ENCODE measurements at places on chromosomes 1 and 21.

GRCh38 chr1:27724961-27725373 lies 794 bp upstream of the FAM76A start:
- no peak for DNase-seq

DNA sequence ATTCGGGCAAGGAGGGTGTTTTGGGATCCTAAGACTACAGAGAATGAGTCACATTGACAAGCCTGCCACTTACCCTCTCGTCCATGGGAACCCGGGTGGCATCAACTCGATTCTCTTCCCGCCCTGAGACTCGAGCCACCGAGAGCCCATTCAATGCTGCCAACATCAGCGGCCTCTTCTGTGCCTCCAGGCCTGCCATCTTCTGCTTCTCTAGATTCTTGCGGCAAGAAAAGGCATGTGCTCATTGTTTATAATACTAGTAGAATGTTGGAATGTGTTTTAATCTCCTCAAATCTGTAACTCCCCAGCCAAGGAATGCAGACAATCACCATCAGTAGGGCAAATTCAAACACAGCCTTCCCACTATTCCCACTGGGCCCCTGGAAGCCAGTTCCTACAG lies 96.9 kb downstream of the SMYD2 start:
- DNase-seq = peak; percentile 74

GRCh38 chr1:34460193-34460592 lies 283.5 kb downstream of the C1orf94 start:
- DNase-seq = no peak

DNA sequence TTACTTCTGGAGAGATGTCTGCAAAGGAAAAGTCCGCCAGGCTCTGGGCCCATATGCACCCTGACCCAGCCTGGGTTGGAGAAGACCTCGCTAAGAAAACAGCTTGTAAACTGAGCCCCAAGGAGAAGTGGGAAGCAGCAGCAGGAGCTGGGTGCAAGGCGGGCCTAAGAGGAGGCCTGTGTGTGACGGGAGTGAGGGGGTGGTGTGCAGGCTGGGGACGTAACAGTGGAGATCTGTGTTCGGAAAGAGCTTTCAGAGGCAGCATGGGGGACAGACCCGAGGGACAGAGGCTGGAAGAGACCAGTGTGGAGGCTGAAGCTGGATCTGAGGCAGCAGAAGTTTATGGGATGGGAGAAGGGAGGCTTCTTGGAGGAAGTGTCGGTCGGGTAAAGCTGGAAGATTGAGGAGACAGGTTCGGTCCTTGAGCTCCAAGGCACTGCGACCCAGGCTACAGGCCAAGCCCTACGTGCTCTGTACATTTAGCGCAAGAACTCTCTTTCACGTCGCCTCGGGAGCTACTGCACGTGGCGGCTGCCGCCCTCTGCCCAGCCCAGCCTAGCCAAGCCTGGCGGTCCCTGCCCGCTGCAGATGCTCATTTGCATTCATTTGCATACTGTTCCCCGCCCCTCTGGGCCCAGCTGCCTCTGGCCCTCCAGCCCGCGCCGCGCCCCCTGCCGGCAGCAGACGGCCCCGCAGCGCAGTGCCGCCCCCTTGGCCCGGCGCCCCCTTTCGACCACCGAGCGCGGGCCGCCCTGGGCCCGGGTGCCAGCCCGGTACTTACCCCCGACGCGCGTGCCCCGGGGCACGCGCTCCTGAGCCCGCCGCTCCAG lies 6.3 kb downstream of the HPCA start:
- DNase-seq = no peak

GRCh38 chr1:234520908-234521817 lies 42.2 kb upstream of the TARBP1 start:
- DNase-seq = no peak

GRCh38 chr1:97764991-97765390 lies 155.8 kb downstream of the DPYD start:
- no peak for DNase-seq

DNA sequence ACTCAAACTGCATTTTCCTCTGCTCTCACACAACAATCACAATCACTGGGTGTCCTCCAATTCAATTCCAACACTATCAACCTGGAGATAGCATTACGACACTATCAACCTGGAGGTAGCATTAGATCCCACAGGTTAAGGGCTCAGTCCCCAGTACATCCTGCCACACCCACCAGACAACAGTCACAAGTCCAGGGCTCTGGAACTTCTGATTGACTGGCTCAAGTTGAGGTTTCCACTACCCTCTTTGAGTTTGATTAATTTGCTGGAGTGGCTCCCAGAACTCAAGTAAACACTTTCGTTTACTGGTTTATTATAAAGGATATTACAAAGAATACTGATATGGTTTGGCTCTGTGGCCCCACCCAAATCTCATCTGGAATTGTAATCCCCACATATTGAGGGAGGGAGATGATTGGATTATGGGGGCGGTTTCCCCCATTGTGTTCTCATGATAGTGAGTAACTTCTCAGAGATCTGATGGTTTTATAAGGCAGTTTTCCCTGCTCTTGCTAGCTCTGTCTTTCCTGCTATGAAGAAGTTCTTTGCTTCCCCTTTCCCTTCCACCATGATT lies 49.6 kb upstream of the ARHGAP29 start:
- no peak for DNase-seq

- peak; percentile 60 for DNase-seq
Measured at GRCh38 chr1:156571919-156572662, at the start of gene IQGAP3. IQGAP3 (minus strand) TSS chr1:156572565; CDS start chr1:156572529, 36 bp downstream.

DNA sequence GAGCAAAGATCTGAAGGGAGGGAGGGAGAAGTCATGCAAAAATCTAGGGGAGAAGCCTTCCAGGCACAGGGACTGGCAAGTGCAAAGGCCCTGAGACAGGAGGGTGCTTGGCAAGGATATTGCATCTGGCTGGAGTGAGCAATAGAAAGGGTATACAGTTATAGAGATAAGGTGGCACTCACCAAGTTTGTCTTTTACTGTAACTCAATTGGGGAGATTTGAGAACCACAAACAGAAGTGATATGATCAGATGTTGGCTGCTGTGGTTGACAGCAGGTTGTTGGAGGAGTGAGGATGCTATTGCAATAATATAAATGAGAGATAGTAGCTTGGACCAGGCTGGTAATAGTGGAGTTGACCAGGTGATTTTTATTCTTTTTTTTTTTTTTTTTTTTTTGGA lies 25.6 kb downstream of the MCOLN3 start:
- no peak for DNase-seq

- peak; percentile 90 for DNase-seq
Measured at GRCh38 chr1:201562257-201562656, 23.3 kb downstream of the NAV1 start.

DNA sequence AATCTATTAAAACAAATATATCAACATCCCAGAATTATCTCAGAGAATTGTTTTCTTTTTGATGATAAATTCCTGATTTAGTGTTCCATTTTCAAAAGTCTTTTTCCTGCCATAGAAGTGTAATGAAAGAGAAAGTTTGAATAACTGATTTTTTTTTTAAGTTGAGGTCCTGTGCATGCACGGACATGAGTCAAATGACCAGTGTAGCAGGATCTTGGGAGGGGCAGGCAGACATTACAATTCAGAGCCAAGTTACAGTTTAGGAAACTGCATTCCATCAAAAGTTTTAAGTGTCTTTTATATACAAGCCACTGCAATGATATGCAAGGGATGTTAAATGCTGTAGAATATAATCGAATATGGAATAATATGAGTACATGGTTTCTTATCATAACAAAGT lies 227.5 kb downstream of the HMCN1 start:
- no peak for DNase-seq

- no peak for DNase-seq
Measured at GRCh38 chr1:219124163-219124562, 49.5 kb upstream of the LYPLAL1 start.

- DNase-seq = peak; percentile 74
Measured at GRCh38 chr1:53739109-53739681, at the start of gene GLIS1. GLIS1 (minus strand) TSS chr1:53739164; CDS start chr1:53738064, 1,100 bp downstream.

DNA sequence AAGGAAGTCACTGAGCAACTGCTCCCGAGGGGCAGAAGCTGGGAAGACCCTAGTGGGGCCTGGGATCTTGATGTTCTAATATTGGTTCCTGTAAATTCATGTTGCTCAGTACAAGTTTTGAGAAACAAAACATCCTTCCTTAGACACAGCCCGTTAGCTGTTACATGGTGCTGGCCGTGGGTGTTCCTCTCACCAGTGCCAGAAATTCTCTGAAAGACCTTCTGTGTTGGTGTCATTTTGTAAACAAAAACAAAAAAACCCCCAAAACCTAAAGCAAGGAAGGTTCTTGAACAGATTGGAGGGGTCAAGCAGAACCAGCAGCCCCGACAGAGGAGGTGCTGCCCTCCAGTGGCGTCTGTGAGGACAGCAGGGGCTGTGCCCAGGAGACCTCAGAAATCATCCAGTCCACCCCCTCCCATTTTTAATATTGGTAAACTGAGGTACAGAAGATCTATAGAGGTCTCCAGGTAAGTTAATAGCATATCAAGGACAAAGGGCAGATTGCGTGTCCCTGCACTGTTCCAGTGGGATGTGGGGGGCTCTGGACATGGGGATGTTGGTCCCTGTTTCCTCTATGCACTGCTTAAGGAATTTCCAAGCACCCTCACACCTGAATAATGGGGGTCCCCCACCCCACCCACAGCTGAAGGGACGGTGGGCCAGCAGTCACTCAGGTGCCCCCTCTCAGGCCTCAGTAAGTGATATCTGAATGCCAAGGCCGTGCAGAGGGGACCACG lies 38.2 kb downstream of the SLC2A7 start:
- DNase-seq = no peak

GRCh38 chr1:53592521-53592982 lies 133.4 kb downstream of the DMRTB1 start:
- DNase-seq = no peak

DNA sequence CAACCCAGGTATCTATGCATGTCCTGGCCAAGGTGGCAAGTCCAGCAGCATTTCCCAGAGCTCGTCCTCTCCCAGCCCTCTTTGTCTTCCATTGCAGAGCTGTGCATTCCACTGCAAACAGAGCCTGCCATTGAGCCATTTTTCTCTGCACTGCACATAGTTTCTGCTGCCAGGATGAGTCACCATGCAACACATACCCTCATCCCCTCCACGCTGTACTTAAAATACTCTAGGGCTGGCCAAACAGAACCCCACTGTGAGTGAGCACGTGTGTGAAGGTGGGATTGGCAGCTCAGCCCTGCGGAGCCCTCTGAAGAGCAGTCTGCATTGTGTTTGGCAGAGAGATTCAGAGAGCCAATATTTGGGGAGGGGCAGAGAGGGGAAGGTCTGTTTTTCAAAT lies 3.9 kb upstream of the ATP1B1 start:
- DNase-seq = peak; percentile 49

DNA sequence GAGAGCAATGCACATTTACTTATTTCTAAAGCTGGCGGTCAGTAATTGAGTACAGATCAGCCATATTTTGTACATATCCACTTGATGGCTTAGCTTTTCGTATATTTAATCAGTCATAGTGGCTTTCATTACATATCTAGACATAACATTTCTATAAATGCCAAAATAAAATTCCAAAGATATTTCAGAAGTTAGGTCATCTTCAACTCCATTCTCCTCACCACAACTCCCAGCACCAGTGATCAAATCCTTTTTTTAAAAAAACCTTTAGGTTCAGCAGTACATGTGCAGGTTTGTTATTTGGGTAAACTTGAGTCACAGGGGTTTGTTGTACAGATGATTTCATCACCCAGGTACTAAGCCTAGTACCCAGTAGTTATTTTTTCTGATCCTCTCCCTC lies 53.9 kb upstream of the GNG4 start:
- peak; percentile 51 for DNase-seq

GRCh38 chr1:1895456-1896336 lies 4.8 kb upstream of the GNB1 start:
- DNase-seq = no peak

DNA sequence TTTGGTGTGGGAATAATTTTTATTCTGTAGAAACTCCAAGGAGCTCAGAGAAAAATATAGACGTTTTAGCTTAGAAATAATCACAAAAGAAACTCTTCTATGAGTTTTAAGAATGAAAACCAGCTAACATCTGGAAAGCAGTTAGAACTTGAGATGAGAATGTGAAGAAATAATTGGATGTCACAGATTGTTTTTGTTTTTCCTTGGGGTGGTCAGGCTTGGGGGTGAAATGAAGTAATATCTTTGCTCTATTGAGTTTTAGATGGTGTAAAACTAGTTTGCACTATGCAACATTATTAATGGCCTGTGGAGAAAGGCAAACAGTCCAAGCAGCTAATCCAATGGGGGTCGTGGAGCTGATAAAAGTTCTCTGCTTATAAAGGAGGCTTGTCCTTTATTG lies 101.2 kb downstream of the FMN2 start:
- no peak for DNase-seq

DNA sequence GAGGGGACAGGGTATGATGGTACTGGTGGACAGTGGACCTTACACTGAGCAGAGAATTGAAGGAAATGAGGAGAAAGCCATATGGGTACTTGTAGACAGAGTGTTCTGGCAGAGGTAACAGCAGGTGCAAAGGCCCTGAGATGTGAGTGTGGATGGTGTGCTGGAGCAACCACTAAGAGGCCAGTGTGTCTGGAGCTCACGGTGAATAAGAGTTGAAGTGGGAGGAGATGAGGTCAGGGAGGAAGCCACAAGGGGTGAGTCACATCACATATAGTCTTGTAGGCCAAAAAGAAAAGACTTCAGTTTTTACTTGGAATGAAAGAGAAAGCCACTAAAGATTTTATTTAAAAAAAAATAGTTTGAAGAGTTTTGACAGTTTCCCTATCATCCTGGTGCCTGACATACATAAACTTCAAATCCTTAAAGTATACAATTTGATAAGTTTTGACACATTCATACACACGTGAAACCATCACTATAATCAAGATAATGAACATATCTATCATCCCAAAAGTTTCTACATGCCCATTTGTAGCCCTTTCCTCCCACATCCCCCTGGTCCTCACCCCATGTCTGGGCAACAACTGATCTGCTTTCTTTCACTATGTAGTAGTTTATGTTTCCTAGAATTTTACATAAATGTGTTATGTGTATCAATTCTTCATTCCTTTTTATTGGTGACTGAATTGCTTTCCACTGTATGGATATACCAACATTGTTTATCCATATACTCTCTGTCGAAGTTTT lies 148.4 kb downstream of the GPATCH2 start:
- peak; percentile 13 for DNase-seq

DNA sequence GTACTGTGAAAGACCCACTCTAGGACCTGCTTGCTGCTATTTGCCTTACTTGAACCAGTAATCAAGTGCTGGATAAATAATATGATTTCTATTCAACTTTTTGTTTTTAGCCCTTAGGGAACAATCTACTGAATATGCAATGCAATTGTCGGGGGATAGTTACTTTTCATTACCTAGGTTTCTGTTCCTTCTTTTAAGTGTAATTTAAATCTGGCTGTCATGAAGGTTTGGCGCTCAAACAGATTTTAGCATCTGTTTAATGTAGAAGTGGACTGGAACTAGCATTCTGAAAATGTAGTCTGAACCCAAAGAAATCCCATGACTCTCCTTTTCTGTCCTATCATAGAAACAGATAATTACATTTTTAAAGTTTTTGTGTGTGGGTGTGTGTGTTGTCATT lies 4.8 kb downstream of the MGST3 start:
- no peak for DNase-seq

DNA sequence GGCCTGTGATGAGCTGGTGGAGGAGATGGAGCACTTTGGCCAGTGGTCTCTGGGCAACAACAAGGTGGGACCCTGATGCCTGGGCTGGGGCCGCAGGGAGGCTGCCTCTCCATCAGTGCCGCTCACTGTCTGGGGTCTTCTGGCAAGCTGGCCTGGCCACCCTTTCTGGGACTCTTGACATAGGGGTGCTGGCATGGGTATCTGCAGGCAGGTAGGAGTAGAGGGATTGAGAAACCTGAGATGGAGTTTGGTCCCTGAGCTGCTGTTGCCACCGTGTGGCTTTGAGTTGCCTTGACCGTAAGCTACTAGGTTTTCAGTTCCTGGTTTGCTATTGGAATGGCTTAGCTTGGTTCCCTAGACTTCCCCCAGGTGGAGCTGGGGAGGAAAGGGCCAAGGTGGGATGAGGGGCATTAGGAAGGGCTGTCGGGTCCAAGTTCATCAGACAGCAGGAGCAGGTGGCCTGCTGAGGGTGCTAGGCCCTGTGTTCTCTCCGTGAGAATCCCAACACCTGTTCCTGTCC lies 13.2 kb upstream of the MFN2 start:
- no peak for DNase-seq

Measured in fibroblast of skin of left quadriceps (primary cell).